ENCODE measurements at places on chromosomes 3 and 15.

- peak; percentile 23 for DNase-seq
These were observed 8.3 kb downstream of the ANXA2 start for GRCh38 chr15:60389261-60390077.

- no peak for DNase-seq
These were observed 110.9 kb downstream of the ASB7 start for GRCh38 chr15:100713163-100713867.

DNA sequence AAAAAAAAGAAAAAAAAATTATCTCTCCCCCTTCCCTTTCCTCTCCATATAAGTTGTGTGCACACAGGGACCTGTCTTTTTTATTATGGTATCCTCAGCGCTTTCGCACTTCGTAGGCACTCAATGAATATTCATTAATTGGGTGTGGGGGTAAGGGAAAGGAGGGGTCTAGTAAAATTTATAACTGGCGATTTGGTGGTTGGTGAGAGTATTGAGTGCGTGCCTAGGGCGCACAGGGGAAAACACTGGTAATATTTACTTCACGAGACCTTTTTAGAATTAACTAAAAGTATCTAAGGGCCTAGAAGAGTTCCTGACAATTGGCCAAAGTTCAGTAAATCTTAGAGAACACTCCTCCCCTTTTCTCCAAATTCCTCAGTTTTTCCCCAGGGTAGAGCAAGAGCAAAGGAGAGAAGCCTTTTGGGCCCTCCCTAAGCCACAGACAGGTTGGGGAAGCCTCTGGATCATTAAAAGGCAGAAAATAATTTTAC, 25.7 kb downstream of the TYRO3 start:
- DNase-seq: no peak

DNA sequence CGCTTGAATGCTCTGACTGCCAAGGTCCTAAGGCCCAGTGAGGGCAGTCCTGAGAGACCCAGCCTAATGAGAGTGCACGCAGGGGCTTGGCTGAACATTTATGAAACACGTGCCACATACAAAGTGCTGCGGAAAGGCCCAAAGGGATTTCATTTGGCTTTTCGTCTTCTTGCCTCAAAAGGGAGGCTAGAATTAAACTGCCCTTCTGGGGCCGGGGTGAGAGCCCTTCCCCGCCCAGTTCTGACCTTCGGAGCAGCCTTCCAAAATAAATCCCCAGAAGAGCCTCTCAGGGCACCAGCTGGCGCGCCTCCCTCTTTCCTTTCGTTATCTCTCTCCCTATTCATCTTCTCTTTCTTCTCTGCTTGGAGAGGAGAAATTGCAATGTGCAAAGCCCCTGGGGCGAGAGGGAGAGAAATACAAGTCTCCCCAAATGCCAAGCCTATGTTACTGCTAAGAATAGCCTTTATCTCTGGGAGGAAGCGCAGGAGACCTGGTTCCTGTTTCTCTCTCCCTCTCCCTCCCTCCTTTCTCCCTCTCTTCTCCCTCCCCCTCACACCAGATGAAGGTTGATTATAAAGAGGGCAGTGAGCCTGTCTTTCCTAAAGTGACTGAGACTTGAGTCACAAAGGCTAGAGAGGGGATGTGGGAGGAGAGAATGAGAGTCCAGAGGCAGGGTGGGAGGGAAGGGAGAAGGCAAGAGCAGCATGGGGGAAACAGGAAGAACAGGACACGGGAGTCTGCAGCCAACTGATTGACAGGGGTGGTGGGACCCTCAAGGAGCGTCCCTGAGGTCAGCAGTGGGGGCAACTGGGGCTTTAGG, 36.7 kb upstream of the NDUFB4 start:
- DNase-seq: no peak

- DNase-seq: no peak
These were observed 52.8 kb downstream of the RAF1 start for GRCh38 chr3:12611117-12611516.

DNA sequence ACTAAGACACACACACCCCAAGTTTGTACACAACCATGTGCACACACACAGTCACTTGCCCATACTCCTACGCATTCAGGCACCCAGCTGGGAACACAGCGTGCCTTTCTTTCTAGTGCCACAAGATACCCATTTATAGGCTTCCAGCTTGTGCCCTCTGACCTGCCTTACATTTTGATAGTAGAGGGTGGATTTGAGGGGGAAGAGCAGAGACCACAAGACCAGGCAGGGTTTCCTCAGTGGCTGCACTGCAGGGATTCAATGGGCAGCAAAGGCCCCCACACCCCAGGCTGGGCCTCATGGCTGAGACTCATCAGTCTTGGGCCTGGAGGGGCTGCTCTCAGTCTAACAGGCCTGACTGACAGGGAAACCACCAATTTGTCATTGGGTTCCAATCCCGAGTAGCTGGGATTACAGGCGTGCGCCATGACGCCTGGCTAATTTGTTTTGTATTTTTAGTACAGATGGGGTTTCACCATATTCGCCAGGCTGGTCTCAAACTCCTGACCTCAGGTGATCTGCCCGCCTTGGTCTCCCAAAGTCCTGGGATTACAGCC, 18.8 kb upstream of the ANKDD1A start:
- DNase-seq: no peak

DNA sequence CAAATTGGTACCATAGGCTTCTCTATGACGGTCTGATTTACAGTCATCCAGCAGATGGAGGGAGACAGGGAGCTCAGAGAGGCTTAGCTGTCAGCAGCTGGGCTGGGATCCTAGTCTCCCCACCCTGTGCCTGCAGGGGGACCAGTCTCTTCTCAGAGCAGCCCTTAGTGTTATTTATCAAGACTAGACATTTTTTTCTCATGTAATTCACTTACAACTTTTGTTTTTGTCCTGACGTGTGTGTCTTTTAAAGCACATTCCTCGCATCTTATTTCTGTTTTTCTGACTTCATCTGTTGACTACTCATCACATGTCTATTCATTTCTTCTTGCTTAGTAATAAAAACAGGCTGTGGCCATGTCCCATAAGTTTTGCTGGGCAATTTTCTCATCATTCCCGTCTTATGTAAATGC, 116.1 kb downstream of the KLF13 start:
- DNase-seq: no peak

DNA sequence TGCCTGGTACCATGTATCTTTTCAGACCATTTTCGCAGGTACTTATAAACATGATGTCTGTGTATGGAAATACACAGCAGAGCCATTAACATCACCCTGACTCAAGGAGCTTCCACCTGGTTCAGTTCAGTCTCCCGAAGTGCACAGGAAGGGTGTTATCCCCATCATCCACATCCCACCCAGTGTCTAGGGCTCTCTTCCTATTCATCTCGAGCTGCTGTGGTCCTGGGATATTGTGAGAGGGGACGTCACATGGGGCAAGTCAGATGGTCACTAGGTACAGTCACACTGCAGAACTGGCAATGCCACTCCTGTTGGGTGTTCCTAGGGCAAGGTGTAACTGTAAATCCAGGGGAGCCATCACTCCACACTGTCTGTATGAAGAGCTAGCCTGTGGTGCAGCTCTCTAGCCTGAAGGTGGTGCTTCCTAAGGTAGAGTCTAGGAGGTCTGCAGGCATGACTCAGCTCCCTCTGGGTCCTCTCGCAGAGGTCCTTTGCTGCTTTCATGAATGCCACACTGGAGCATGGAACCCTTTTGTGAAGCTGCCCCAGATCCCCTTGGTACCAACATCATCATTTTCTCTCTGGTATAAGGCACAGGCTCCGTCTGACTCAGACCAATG, 13.9 kb downstream of the ISLR2 start:
- DNase-seq: no peak

DNA sequence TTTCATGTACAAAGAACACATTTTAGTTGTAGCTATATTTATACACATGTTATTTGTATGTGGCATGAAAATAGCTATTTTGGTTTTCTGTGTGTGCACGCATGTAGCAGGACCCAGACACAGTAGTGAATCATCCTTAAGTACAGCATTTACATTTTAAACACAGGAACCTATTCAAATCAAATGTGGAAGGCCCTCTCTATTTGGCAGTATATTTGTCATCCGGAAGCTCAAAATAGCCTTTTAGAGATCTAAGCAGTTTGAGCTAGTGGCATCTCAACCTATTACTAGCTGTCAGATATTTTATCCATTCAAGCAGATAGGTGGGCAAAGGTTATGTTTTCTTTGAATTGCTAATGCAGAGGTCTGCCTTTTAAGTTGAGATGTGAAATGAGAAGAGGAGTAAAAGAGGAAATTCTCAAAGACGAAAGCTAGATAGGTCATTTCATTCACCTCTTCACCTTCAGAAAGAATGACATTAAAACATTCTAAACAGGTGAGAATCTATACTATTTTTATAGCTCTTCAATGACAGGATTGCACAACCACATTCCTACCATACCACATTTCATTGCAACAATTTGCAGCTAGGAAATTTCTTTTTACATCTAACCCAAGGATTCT, 46.3 kb upstream of the TIPARP start:
- DNase-seq: no peak

GRCh38 chr15:93250950-93251349, 161.9 kb upstream of the RGMA start:
- DNase-seq: no peak
